CD4-positive, alpha-beta T cell treated with Interleukin-17A for 1 hour (primary cell): ENCODE measurements at places on chromosomes 6 and 20.

- no peak for DNase-seq
These were observed 159.6 kb downstream of the SYNDIG1 start for GRCh38 chr20:24628985-24629384.

GRCh38 chr6:45577836-45578504, 200.2 kb upstream of the SUPT3H start:
- DNase-seq, result no peak

DNA sequence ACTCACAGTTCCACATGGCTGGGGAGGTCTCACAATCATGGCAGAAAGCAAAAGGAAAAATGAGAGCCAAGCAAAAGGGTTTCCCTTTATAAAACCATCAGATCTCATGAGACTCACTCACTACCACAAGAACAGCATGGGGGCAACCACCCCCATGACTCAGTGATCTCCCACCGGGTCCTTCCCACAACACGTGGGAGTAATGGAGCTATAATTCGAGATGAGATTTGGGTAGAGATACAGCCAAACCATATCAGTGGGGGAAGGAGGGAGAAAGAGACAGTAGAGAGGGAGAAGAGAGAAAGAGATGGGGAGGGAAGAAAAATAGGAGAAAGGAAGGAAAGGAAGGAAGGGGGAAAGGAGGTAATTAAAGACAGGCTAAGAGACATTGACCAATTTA, 30.1 kb downstream of the GMDS start:
- no peak for DNase-seq

DNA sequence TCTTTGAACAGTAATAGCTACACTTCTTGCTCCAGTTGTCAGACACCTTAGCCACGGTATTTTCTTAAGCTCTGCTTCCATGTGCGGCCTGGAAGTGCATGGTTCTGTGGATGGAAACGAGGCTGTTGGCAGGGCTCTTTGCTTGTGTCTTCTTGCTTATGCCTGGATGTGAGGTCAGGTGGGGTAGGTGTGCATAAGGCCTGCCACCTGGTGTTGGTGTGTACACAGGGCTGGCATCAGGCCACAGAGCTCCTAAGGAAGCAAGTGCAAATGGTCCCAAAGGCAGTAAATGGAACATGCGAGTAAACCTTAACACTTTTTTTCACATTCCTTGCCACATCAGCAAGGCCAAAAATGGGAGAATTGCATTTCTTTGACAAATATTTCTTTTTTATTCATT, 158.1 kb upstream of the GMDS start:
- no peak for DNase-seq

- no peak for DNase-seq
These were observed 1.6 kb downstream of the KLC4 start for GRCh38 chr6:43060755-43061633.

GRCh38 chr6:127266178-127266891, at the start of gene RNF146:
RNF146 (plus strand) TSS chr6:127266864; CDS start chr6:127280339, 13,475 bp downstream.
- DNase-seq, result peak; percentile 76

DNA sequence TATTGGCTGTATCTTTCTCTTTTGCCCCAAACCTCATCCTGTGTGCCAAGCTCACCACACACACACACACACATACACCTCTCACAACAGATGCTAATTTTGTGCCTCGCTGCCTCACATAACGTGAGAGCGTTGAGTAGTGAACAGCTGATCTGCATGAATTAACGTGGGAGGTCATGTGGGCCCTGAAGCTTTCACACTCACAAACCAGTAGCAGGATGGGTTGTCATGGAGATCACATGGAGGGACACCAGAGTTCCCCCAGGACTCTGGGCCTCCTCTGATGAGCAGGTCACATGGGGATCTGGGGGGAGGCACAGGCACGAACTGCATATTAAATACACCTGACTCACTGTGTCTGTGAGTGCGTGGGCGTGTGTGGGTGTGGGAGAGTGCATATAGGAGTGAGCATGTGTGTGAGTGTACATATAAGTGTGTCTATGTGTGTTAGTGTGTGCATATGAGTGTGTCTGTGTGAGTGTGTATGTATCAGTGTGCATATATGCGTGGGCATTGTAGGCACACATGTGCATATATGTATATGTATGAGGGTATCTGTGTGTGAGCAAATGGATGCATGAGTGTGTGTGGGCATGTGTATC, 62.7 kb upstream of the SULF2 start:
- DNase-seq, result no peak

- peak; percentile 51 for DNase-seq
These were observed 28.6 kb downstream of the PMEPA1 start for GRCh38 chr20:57680934-57681914.
